ENCODE measurements at places on chromosomes 12 and 14.
A peak's percentile ranks its signal among the peaks of the same experiment; 100 is the strongest.

GRCh38 chr14:22980672-22981089 is 1.7 kb downstream of the AJUBA start:
- DNase-seq: peak; percentile 83

DNA sequence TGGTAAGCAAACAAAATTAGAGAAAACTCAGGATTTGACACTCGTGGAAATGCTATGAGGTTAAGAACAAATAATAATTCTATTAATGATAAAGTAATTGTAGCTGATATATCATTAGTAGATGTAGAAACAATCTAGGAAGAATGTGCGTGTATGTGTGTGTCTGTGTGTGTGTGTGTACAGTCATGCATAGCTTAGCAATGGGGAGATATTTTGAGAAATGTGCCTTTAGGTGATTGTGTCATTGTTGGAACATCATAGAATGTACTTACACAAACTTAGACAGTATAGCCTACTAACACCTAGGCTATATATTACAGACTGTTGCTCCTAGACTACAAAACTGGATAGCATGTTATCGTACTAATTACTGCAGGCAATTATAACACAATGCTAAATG is 5.3 kb downstream of the CLEC2A start:
- DNase-seq: no peak

- DNase-seq: peak; percentile 44
Measured at GRCh38 chr14:40447017-40447416, 1014.8 kb upstream of the FBXO33 start.

DNA sequence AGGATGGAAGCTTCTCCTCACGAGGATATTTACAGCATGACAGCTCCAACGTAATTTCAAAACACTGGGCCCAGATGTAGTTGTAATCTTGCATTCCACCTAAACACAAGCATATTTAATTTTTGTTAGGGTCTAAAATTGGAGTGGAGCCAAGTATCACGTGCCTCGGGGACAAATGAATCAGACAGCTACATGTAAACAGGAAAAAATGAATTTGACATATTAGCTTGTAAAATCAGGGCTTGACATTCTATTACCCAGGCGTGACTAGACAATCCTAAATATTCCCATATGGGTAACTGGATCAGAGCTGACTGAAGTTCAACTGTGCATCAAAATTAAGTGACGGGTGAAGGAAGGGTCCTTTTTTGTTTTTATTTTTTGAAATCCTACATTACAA is 59.0 kb downstream of the MDM2 start:
- no peak for DNase-seq

DNA sequence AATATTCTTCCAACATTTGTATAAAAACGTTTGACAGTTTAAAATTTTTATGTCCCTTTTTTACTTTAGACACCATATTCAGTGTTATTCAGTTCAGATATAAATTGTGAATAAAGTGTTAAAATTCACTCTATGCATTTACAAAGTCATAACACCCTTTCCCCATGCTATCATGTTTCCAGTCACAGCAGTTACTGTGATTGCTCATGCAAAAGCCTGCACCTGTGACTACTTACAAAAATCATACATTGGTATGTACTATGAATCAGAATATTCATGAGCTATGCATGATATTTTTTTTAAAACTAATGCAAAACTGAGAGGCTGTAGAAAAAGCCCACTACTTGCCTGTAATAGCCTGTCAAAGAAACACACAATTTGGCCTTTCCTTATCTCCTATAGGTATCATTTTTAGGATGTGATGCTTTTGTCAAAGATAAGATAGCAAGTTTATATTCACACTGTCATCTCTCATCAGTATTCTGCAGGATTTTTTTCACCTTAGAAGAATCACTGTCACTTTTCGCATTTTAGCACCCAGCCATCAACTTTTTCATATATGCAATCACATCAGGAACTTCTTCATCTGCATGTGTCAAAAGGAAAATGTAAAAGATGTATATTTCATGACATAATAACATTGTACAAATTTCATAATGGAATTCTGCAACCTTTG is 443.2 kb downstream of the C12orf50 start:
- no peak for DNase-seq

DNA sequence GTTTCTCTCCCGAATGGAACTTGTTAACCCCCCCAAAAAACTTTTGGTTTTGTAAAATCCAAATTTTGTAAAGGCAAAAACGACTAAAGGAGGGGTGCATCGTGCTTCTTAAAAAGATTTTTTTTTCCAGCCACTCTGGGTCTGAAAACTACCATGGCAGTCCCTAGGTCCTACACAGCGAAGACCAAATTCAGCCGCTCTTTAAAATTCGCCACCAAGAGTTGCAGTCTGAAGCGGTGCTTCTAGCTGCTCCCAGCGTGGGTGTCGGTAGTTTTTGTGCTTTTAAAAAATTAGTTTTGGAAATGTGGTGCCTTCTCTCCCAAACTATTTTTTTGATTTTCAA is 873 bp upstream of the GSC start:
- no peak for DNase-seq

- DNase-seq: no peak
Measured at GRCh38 chr12:76024102-76024781, 7.3 kb downstream of the PHLDA1 start.

- no peak for DNase-seq
Measured at GRCh38 chr14:87081004-87081403, 912.0 kb downstream of the GALC start.

Data from kidney tubule cell (primary cell).